NCI-H2171 (cell line): ENCODE measurements at places on chromosomes 13 and 19.

DNA sequence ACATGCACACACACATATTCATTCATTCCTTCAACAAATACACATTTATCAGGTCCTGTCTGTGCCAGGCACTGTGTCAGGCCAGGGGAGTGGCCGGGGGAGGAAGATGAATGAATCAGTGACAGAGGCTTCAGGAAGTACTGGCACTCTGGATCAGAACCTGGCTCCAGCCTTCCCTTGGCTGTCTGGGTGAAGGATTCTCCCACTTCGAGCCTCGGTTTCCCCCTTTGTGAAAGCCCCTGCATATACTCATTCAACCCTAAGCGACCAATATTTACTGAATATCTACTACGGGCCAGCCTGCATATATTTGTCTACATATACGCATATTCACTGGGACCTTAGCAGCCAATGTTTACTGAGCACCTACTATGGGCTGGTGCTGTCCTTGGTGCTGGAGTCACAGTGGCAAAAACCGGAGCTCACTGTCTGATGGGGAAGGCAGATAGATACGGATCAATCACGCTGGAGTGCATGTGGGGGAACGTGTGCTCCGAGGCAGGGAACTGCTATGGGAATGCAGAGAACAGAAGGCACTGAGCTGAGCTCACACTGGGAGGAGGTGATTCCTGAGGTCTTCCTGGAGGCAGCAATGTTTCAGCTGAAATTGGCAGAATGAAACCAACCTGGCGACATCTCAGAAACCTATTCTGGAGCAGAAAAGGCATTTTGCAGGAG, 636 bp upstream of the ZNF579 start:
- no peak for DNase-seq

DNA sequence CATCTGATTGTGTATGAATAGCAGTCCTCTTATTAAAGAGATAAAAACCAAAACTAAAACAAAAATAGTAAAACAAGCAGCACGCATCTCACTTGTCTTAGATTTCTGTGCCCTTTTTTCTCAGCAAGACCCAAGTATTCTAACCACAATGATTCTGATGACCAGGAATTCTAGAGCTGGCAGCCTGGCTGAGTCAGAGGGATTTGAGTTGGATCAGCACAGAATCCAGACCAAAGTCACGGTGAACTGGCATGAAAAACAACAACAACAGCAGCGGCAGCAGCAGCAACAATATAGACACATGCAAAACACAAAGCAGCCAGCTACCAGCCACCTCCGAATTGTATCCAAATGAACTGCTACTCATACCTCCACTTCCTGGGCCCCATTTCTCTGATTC, 360.5 kb downstream of the KCNRG start:
- no peak for DNase-seq

DNA sequence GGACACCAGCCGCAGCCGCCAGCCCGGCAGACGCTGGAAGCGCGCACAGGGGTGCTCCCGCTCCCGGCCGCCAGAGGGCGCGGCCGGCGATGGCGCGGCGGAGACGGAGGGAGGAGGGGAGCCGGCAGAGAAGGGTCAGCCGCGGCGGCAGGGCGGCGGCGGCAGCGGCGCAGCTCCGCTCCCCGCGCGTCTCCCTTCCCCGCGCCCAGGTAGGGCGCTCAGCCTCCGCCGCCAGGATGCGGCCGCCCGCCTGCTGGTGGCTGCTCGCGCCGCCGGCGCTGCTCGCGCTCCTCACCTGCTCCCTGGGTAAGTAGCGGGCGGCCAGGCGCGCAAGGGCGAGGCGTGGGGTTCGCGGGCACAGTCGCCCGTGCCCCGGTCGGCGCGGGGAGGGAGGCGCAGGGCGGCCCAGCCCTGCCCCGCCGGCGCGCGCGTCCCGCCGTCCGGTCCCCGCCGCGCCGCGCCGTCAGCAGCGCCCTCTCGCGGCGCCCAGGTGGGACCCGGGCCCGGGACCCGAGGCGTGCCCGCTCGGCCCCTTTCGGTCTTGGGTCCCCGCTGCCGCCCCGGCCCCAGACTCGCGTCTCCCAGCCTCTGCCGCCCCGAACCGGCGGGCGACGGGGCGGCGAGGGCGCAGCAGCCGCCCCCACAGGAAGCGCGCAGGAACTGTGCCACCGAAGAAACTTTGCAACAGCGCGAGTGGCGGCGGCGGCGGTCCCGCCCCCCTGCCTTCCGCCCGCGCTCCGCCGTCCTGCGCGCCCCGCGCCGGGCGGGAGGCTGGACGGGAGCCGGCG, at the start of gene B3GLCT:
Gene B3GLCT (plus strand): TSS at position 127 of the 788 bp plus-strand sequence. CDS start 110 bp downstream, at position 237.
- peak; percentile 23 for DNase-seq

DNA sequence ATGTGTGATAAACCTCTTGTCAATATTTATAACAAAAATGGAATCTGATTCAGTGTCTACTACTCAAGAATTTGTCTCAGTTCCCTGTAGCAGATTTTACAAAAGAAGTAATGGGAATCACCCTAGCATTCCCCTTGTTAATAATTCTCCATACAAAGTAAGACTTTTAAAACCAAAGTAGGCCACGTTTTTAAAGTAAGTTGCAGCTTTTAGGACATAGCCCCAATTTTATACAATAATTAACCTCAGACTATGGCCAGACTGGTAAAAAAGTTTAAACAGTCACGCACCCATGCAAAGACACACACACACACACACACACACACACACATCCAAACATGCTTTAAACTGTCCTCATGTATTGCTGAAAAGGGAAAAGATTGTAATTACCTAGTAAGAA, 589.9 kb downstream of the PCDH9 start:
- no peak for DNase-seq

DNA sequence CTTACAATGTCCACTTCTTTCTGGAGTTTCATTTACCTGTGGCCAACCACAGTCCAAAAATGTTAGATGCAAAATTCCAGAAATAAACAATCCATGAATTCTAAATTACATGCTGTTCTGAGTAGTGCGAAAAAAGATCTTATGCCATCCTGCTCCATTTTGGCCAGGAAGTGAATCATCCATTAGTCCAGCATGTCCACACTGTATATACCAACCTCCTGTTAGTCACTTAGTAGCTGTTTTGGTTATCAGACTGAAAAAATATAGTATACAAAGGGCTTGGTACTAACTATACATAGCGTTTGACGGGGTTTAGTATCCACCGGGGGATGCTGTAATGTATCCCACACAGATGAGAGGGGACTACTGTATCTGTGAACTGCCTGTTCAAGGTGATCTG, 618.0 kb upstream of the ARGLU1 start:
- DNase-seq, result no peak

- DNase-seq, result peak; percentile 90
These were observed 36.5 kb upstream of the ZNF527 start for GRCh38 chr19:37334179-37335071.
